NCI-H1092 treated with DMSO at 0.1 percent for 48 hours (cell line): ENCODE measurements at places on chromosomes 6 and 20.

DNA sequence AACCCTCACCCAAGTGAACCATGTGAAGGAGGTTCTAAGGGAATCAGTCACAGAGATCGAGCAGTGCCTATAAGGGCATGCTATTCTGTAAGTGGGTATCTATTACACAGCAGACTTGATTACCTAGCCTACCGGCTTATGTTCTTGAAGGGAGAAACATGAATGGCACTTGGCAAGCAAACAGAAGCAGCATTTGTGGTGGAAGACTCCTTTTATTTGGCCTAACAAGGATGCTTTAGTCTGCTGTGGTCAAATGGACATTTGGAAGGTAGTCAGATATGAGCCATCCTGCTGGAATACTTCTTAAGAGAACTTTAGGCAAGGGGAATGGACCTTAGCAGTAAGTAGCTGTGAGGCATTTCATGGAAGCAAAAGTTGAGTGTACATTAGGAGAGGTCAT, 126.3 kb downstream of the COL12A1 start:
- no peak for DNase-seq

- DNase-seq, result peak; percentile 74
Observed at GRCh38 chr6:8939615-8940014, 504.3 kb upstream of the SLC35B3 start.

DNA sequence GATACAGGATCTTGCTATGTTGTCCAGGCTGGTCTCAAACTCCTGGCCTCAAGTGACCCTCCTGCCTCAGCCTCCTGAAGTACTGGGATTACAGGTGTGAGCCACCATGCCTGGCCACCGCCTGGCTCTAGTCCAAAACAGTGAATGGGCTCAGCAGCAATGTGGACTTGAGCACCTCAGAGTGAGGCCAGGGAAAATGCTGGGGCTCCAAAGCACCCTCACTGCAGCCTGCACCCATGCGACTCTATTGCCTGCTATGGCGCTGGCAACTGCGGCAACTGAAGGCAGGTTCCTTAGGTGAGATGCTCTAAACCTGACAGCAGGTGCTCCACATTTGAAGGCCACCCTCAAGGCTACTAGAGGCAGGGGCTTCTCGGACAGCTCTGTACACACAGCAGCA, 26.5 kb downstream of the MAP1LC3A start:
- no peak for DNase-seq

DNA sequence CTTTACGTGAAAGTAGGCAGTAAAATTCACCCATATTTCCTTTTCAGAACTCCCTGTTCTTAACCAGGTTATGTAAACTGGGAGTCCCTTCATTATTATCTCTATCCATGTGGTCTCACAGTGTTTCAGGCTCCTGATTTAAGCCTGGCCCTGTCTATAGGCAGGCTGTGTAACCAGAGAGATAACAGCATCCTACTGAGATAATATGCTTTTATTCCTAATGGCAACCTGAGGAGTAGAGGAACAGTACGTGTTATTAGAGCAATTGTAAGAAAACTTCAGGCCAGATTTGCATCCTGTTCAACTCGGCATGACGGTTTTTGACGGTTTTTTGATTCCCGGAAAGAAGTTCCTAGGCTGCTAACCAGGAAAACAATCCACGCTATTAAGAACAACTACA, 16.9 kb downstream of the FUT9 start:
- no peak for DNase-seq

DNA sequence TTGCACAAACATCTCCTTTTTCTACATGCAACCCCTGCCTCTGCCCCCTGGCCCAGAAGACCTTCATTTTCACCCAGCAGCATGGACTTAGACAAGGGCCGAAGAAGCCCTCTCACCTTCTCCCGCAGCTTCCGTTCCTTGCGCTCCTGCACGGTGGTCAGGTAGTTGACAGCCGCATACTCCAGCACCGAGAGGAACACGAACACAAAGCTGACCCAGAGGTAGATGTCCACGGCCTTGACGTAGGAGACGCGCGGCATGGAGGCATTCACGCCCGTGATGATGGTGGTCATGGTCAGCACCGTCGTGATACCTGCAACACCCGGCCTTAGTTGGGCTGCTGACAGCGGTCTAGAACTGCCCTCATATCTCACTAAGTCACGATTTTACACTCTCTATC, 47.1 kb upstream of the GABRR1 start:
- DNase-seq, result no peak

GRCh38 chr20:62872184-62872847, 10.7 kb upstream of the TCFL5 start:
- no peak for DNase-seq

- no peak for DNase-seq
Observed at GRCh38 chr20:18856873-18857272, 43.3 kb downstream of the SCP2D1 start.

GRCh38 chr20:21006611-21007010, 99.5 kb downstream of the LINC00237 start:
- no peak for DNase-seq

GRCh38 chr20:5529331-5530148, 212.8 kb upstream of the PROKR2 start:
- DNase-seq, result peak; percentile 84

- no peak for DNase-seq
Observed at GRCh38 chr6:41487860-41488432, 58.2 kb upstream of the FOXP4 start.
